Stimulated activated CD4-positive, alpha-beta T cell treated with anti-CD3 and anti-CD28 coated beads, TNF-alpha, amount 100 ng/mL, for 24 hours (primary cell): ENCODE measurements at places on chromosomes 5 and 9.
A peak's percentile ranks its signal among the peaks of the same experiment; 100 is the strongest.

DNA sequence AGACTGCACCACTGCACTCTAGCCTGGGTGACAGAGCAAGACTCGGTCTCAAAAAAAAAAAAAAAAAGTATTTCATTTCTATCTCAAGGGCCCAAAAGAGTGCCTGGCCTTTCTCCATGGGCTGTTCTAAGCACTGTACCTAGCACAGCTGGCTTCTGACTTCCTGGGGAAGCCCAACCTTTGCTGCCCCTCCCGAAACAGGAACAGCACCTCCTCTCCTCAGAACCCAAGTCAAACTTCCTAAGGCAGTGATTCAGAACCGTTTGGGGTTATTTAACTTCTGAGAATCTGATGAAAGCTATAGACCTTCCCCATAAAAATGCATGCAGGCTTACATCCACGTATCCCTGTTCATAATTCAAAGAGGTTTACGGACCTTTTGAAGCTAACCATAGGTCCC lies 57.8 kb downstream of the NRG2 start:
- no peak for DNase-seq

- peak; percentile 32 for DNase-seq
Measured at GRCh38 chr9:21591221-21592062, 109.3 kb upstream of the IFNE start.

- no peak for DNase-seq
Measured at GRCh38 chr9:115008536-115009270, 78.3 kb upstream of the TNFSF8 start.

GRCh38 chr5:82684165-82684564 lies 393.0 kb downstream of the TMEM167A start:
- DNase-seq, result no peak

DNA sequence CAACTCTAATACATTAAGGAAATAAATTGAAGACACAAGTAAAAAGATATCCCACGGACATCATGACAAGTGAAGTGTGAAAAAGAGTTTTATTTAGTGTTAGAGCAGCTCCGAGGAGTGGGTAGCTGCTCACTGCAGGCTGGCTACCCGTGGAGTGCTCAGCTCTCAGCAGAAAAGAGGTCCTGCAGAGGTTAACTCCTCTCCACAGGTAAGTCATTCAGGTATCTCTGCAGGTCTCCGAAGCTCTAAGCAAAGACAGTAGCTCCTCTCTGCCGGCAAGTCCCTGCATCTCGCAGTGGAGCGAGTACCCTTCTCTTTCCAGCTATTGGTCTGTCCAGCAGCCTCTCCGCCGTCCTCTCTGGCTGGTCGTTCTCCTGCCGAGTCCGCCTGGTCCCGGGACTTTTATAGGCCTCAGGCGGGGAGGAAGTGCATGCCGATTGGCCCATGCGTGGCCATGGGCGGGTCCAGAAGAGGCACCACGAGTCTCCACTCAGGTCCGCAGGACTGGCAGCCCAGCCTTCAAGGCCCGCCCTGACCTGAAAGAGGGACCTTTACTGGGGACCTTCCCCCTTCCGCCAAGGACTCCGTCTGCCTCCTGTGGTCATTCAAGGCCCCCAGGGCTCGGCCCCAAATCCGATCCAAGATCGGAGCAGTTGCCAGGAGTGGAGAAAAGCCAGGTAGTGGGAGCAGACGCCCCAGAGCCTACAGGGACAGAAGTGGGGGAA lies 29.9 kb downstream of the BTNL9 start:
- no peak for DNase-seq

- no peak for DNase-seq
Measured at GRCh38 chr9:105425816-105426433, 21.9 kb upstream of the FSD1L start.

DNA sequence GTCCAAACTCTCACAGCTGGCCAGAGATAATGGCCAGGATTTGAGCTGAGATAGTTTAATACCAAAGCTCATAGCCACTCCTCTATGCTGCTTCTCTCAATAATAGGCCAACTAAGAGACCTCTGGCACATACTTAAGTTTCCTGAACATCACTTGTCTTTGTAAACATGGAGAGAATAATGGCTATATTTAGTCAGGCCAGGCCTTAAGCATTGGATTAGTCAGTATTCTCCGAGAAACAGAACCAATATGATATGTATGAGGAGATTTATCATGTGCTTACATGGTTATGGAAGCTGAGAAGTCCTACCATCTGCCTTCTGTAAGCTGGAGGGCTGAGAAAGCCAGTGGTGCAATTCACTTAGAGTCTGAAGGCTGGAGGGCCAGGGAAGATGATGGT lies 45.4 kb downstream of the CFAP95 start:
- DNase-seq, result no peak

DNA sequence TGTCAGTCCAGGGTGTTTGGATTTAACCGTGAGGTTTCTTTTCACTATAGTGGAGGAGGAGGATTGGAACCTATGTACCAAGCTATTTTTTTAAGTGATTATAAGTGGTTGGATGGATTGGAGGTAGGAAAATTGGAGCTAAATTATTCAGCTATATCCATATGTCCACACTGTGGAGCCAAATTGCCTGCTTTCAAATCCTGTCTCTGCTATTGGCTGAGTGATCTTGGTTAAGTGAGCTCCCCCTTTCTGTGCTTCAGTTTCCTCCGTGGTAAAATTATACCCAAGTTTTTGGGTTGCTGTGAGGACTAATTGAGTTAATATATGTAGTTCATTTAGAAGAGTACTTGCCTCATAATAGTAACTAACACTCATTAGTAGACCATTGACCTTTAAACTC lies 2.5 kb downstream of the CENPP start:
- no peak for DNase-seq

DNA sequence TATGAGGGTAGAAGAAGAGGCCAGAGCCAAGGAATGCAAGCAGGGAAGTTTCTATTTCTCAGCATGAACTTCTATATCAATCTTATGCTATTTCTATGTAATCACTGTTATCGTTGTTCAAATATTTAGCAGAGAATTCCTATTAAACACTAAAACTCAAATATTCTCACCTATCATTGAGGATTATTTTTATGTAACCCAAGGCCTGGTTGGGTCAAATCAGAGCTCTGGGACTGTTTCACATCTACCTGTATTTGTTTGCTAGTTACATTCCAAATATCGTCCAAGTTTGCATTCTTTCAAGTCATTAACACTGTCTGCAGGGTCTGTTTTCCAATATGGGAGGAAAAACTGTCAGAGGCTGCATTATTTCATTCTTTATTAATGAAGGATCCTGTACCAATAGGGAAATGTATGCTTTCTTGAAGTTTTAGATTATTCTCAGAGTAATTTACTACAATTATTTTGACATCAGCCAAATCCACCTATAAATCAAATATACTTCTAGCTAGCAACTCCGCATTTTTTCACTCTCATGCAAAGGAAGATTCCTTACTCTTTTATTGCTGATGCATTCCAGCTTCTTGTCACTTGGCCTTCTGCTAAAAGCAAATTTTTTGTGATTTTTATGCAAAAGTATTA lies 52.2 kb downstream of the LURAP1L start:
- DNase-seq, result no peak

DNA sequence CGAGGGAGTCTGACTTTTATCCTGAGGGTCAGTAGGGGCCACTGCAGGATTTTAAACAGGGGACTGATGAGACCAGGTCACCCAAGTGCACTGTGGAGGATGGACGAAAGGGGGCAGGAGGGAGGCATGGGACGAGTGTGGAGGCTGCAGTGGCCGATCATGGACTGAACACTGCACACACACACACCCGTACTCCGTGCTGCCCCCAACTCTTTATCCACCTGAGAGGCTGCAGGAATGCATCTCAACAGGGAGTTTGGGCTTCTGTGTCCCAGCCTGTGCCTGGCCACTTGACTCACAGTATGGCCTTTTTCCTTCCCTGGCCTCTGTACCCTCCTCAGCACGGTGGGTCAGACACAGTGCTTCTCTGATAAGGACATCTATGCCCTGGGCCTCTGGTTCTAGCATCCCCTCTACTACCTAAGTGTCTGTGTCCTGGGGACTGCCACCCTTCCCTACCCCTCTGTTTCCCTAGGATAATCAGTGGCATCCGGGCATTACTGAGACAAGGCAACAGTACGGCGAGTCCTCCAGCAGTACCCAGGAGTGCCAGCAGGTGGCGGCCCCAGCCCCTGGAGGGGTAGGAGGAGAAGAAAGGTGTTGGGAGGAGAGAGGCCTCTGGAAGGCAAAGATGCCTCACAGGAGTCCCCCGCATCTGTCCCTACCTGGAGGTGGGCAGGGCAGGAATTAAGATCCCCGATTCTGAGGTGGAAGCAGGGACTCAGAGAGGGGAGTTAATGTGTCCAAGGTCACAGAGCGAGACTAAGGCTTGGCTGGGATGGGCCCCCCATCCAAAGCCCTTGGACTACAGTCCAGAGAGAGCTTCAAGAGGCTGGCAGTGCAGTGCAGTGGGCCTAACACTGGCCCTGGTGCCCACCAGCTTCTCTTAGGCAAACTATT lies 5.1 kb upstream of the CDX1 start:
- DNase-seq, result peak; percentile 72

- DNase-seq, result no peak
Measured at GRCh38 chr5:139391570-139392323, 2.0 kb upstream of the MZB1 start.

- DNase-seq, result no peak
Measured at GRCh38 chr5:26237489-26237888, 800.9 kb downstream of the CDH9 start.

- DNase-seq, result no peak
Measured at GRCh38 chr9:14618836-14619420, 74.3 kb downstream of the ZDHHC21 start.

- no peak for DNase-seq
Measured at GRCh38 chr5:124849774-124850173, 103.3 kb upstream of the ZNF608 start.

DNA sequence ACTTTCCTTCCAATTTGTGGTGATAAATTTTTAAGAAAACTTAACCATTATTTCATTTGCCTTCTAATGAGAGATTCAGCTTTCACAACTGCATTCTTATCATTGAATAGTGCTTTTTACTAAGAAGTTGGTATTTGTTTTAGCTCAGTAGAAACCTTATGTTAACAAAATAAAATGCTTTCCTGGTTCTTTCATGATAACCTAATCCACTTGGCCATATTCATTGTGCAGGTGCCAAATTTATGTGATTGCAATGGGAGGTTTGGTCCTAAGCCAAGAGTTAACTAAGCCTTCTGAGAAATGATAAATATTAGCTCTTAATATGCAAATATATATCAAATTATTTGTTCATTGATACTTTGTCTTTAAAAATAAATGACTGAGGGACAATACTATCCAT lies 141.1 kb upstream of the TLE4 start:
- DNase-seq, result no peak

- no peak for DNase-seq
Measured at GRCh38 chr5:105134328-105134727, 1571.7 kb upstream of the NUDT12 start.

GRCh38 chr5:150333400-150333799 lies 24.1 kb upstream of the TCOF1 start:
- no peak for DNase-seq

GRCh38 chr9:112009656-112010055 lies 113.0 kb downstream of the UGCG start:
- DNase-seq, result no peak

DNA sequence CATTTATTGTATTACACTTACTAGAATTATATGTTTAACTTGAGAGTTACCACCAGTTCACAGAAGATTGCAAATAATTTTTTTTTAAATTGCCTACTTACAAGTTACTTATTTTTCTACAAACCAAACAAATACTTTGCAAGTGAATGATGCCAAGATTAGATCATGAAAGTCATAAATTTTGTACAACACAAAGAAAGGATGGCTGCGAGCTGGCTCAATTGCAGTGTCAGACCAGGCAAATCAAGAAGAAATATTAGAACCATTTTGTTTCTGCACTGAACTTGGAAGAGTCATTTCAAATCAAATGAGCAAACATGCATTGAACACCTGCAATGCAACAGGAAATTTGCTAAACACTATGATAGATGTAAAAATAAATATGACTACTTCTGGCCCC lies 97.3 kb downstream of the PLCXD3 start:
- DNase-seq, result no peak

DNA sequence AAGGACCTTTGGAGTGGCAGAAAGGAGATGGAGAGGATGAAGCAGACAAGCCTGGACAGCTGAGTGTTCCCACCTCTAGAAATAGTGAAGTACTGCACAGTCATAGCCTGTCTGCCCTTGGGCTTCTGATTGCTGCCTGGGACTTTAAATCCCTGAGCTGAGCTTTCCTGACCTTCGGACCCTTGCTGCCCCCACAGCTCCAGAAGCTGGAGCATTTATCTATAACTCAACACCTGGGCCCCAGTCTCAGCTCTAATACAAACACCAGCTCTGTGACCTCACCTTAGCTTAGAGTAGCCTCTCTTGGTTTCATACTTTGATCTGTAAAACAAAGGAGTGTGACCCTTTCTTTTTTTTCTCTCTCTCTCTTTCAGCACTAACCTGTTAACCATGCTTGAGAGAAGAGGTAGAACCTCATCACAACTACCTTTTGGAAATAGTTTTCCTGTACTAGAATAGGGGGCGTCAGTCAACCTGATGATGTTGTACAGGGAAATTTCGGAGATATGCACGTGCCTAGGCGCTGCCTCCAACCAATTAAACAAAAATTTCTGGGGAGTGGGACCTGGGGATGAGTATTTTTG lies 25.4 kb upstream of the ELL2 start:
- DNase-seq, result no peak

GRCh38 chr9:108776920-108777639 lies 78.7 kb downstream of the ACTL7B start:
- DNase-seq, result no peak

GRCh38 chr5:76207120-76207519 lies 123.9 kb downstream of the SV2C start:
- no peak for DNase-seq

- peak; percentile 31 for DNase-seq
Measured at GRCh38 chr9:122402403-122402871, 31.6 kb downstream of the PTGS1 start.

- no peak for DNase-seq
Measured at GRCh38 chr9:91197232-91198181, 164.2 kb downstream of the AUH start.

DNA sequence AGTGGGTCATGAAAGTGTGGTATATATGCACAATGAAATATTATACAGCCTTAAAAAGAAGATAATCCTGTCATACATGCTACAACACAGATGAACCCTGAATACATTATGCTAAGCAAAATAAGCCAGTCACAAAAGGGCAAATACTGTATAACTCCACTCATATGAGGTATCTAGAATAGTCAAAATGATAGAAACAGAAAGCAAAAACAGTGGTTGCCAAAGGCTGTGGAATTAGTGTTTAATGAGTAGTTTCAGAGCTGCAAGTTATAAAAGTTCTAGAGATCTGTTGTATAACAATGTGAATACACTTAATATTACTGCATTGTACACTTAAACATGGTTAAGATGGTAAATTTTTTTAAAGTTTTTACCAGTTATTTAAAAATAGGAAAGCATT lies 135.0 kb downstream of the OXCT1 start:
- DNase-seq, result no peak

DNA sequence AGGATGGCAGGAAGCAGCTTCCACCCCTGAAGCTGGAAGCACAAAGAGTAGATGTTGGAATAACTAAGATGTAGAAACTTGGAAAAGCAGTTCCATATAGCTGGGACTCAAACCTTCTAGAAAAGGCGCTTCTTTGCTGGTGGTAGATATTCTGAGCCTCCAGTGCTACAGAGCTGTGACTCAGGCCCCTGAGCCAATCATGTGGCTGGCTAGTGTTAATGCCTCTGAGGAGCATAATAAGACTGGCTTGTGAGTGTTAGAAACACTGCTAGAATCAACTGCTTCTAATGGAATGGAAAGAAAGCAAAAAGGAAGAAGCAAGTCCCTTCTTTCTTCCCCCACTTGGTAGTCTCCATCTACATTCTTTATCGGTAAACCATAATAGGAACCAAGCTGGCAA lies 234.2 kb upstream of the DMAC1 start:
- DNase-seq, result no peak
